Fibroblast of lung (primary cell): ENCODE measurements at places on chromosomes 5 and 9. TPM values are rescaled to one million over a fixed set of nuclear protein-coding genes. Genes with fewer than 3 reads are reported as not detected.

CATSPER3 gene
- total RNA-seq, result under 0.01 and 0.17 TPM in 2 replicates

SPINK6 gene
- total RNA-seq, result not detected in 2 replicates

DNA sequence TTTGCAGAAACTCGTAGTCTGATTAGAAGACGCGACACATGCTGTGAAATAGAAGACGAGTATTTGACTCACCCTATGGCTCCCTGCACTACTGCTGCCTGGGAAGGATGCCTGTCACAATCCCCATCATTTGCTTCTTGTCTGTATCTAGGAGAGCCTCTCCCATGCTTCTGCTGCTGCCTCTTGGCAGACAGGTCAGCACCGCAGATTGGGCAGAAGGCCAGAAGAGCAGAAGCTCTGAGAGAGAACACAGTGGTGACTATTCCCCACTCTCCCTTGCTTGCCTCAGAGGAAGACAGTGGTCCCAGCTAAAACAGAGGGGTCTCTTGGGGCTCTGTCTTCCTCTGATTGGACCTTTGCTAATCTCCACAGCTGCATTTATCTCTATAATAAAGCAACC is 84.0 kb upstream of the SMIM32 start:
- peak; percentile 15 for DNase-seq
- H3K27ac ChIP-seq, result no peak overlapping the region
- H3K4me1 ChIP-seq, result no peaks in the 10 kb centered on the region
- H3K36me3 ChIP-seq, result no peaks in the 10 kb centered on the region

GRCh38 chr9:21340735-21341134 is 5.5 kb upstream of the KLHL9 start:
- H3K27me3 ChIP-seq, result no peaks in the 10 kb centered on the region
- no peaks in the 10 kb centered on the region for H3K36me3 ChIP-seq
- no peaks in the 10 kb centered on the region for H3K4me1 ChIP-seq
- no peak for DNase-seq
- no peak overlapping the region for H3K4me3 ChIP-seq

GRCh38 chr9:112037281-112038016 is 137.6 kb downstream of the SUSD1 start:
- peak; percentile 88 for DNase-seq
- H3K27ac ChIP-seq, result peak overlapping the region; percentile 74
- no peak overlapping the region for H3K4me3 ChIP-seq
- no peaks in the 10 kb centered on the region for H3K27me3 ChIP-seq
- no peaks in the 10 kb centered on the region for H3K36me3 ChIP-seq

TMEFF1 gene
- total RNA-seq, result 1.8 and 2.5 TPM in 2 replicates

DNA sequence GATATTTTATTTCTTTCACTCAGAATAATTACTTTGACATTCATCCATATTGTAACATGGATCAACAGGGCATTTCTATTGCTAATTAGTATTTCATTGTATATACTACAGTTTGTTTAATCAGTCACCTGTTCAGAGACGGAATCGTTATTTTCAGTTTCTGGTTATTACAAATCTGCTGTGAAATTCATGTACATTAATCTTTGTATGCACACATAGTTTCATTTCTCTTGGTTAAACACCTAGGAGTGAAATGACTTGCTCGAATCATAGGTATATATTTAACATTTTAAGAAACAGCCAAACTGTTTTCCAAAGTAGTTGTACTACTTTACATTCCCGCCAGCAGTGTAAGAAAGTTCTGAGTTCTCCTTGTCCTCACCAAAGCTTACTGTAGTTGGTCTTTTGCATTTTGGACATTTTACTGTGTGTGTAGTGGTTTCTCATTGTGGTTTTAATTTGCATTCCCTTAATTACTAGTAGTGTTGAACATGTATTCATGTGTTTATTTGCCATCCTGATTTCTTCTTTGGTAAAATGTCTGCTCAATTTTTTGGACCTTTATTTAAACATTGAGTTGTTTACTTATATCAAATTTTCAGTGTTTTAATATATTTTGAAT is 198.2 kb downstream of the SAXO1 start:
- H3K27me3 ChIP-seq, result no peaks in the 10 kb centered on the region
- no peaks in the 10 kb centered on the region for H3K4me1 ChIP-seq
- no peak overlapping the region for H3K4me3 ChIP-seq

GRCh38 chr9:130483371-130483971 is 38.7 kb downstream of the ASS1 start:
- H3K27me3 ChIP-seq, result no peaks in the 10 kb centered on the region
- DNase-seq, result no peak
- H3K4me3 ChIP-seq, result no peak overlapping the region

- peaks cover 40% of the 10 kb centered on the region for H3K27me3 ChIP-seq
- peaks cover under 1% of the 10 kb centered on the region for H3K4me1 ChIP-seq
- no peak overlapping the region for H3K27ac ChIP-seq
- no peak overlapping the region for H3K4me3 ChIP-seq
- DNase-seq, result no peak
Observed at GRCh38 chr5:139752506-139753473, 42.8 kb upstream of the PSD2 start.

- no peak overlapping the region for H3K4me3 ChIP-seq
- H3K4me1 ChIP-seq, result no peaks in the 10 kb centered on the region
- no peak overlapping the region for H3K27ac ChIP-seq
- no peak for DNase-seq
- H3K36me3 ChIP-seq, result peaks cover 11% of the 10 kb centered on the region
- H3K27me3 ChIP-seq, result no peaks in the 10 kb centered on the region
Observed at GRCh38 chr5:305459-305858, 16.1 kb upstream of the AHRR start.

- peaks cover 6% of the 10 kb centered on the region for H3K4me1 ChIP-seq
- no peaks in the 10 kb centered on the region for H3K27me3 ChIP-seq
- no peak for DNase-seq
- H3K4me3 ChIP-seq, result no peak overlapping the region
- H3K36me3 ChIP-seq, result no peaks in the 10 kb centered on the region
- no peak overlapping the region for H3K27ac ChIP-seq
Observed at GRCh38 chr9:98038958-98039357, 17.6 kb upstream of the NANS start.

DNA sequence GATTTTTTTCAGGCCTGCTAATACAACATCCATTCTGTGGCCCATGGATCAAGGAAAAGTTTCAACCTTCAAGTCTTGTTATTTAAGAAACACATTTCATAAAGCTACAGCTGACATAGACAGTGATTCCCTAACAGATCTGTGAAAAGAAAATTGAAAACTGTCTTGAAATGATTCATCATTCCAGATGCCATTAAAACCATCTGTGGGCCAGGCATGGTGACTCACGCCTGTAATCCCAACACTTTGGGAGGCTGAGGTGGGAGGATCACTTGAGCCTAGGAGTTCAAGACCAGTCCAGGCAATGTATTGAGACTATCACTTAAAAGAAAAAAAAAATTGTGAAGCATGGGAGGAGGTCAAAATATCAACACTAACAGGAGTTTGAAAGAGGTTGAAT is 6.0 kb downstream of the RAPGEF6 start:
- no peak for DNase-seq
- H3K27ac ChIP-seq, result no peak overlapping the region
- peaks cover 3% of the 10 kb centered on the region for H3K4me1 ChIP-seq
- no peaks in the 10 kb centered on the region for H3K27me3 ChIP-seq
- H3K36me3 ChIP-seq, result no peaks in the 10 kb centered on the region
- H3K4me3 ChIP-seq, result no peak overlapping the region

DNA sequence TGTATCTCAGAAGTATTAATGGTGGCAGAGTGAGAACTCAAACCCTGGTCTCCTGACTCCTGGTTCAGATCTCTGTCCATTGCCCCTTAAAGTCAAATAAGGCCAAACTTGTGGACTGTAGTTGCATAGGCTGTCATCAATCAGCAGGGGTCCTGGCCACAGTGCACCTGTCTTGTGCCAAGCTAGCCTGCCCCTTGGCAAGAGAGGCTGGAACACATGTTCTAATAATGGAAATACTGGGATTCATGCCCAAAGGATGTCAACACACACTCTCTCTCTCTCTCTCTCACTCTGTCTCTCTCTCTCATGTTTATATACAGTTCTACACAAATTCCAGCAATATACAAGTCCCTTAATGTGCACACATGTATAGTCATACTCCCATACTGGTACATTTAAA is 44.3 kb downstream of the GLRA1 start:
- H3K36me3 ChIP-seq, result no peaks in the 10 kb centered on the region
- peak; percentile 8 for DNase-seq
- no peak overlapping the region for H3K27ac ChIP-seq
- no peaks in the 10 kb centered on the region for H3K4me1 ChIP-seq

GRCh38 chr5:168365581-168366081 is 74.2 kb downstream of the WWC1 start:
- no peak overlapping the region for H3K4me3 ChIP-seq
- peaks cover 19% of the 10 kb centered on the region for H3K4me1 ChIP-seq
- no peaks in the 10 kb centered on the region for H3K27me3 ChIP-seq
- H3K36me3 ChIP-seq, result no peaks in the 10 kb centered on the region

GRCh38 chr5:124960266-124960665 is 213.8 kb upstream of the ZNF608 start:
- H3K36me3 ChIP-seq, result no peaks in the 10 kb centered on the region
- H3K4me3 ChIP-seq, result no peak overlapping the region
- H3K4me1 ChIP-seq, result no peaks in the 10 kb centered on the region

- peak; percentile 35 for DNase-seq
- H3K4me1 ChIP-seq, result no peaks in the 10 kb centered on the region
- no peaks in the 10 kb centered on the region for H3K36me3 ChIP-seq
- H3K27me3 ChIP-seq, result no peaks in the 10 kb centered on the region
- H3K27ac ChIP-seq, result no peak overlapping the region
Observed at GRCh38 chr9:10366171-10366779, 246.5 kb downstream of the PTPRD start.

DMGDH gene
- 7.7 and 7.9 TPM in 2 replicates for total RNA-seq

DNA sequence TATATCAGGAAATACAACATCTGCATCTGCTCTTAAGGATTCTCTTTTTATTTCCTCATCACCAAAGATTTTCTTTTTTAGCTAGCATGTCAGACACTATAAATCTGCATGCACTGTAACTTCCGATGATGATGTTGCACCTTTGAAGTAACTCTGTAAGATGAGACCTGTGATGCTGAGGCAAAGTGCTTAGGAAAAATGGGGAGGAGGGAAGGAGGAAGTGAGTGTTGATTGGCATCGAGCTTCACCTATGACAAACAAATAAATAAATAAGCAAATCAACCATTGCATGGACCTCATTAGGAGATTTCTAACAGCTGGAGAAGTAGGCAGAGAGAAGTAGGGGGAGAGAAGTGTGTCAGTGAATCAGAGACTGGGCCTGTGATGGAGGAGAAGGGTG is 52.6 kb downstream of the ENC1 start:
- H3K4me3 ChIP-seq, result no peak overlapping the region
- H3K27me3 ChIP-seq, result no peaks in the 10 kb centered on the region
- H3K27ac ChIP-seq, result no peak overlapping the region
- no peak for DNase-seq

FAM153A gene
- not detected in 2 replicates for total RNA-seq

- H3K36me3 ChIP-seq, result no peaks in the 10 kb centered on the region
- no peak for DNase-seq
- no peak overlapping the region for H3K4me3 ChIP-seq
Observed at GRCh38 chr5:62326702-62327101, 20.7 kb downstream of the KIF2A start.

GRCh38 chr9:92970467-92970923 is 23.2 kb downstream of the FGD3 start:
- no peaks in the 10 kb centered on the region for H3K36me3 ChIP-seq
- no peaks in the 10 kb centered on the region for H3K4me1 ChIP-seq
- no peak overlapping the region for H3K27ac ChIP-seq
- H3K27me3 ChIP-seq, result no peaks in the 10 kb centered on the region
- H3K4me3 ChIP-seq, result no peak overlapping the region
- peak; percentile 89 for DNase-seq

GRCh38 chr5:150289551-150290390 is at the start of gene CAMK2A:
Gene CAMK2A (minus strand): TSS chr5:150289773. CDS start chr5:150289625, 148 bp downstream.
- H3K27me3 ChIP-seq, result no peaks in the 10 kb centered on the region
- H3K4me3 ChIP-seq, result no peak within 1 kb of the TSS
- no peak within 1 kb of the TSS for H3K27ac ChIP-seq
- no peak for DNase-seq

- no peak overlapping the region for H3K4me3 ChIP-seq
- DNase-seq, result no peak
- no peaks in the 10 kb centered on the region for H3K4me1 ChIP-seq
- H3K27ac ChIP-seq, result no peak overlapping the region
Observed at GRCh38 chr5:35668794-35669193, 51.1 kb downstream of the SPEF2 start.

- no peak overlapping the region for H3K4me3 ChIP-seq
- no peaks in the 10 kb centered on the region for H3K4me1 ChIP-seq
- no peak overlapping the region for H3K27ac ChIP-seq
Observed at GRCh38 chr9:24832307-24832706, 286.6 kb upstream of the IZUMO3 start.

- no peak overlapping the region for H3K4me3 ChIP-seq
- DNase-seq, result no peak
- H3K36me3 ChIP-seq, result no peaks in the 10 kb centered on the region
- H3K27ac ChIP-seq, result no peak overlapping the region
Observed at GRCh38 chr9:71071633-71072032, 49.8 kb downstream of the TRPM3 start.

- H3K36me3 ChIP-seq, result no peaks in the 10 kb centered on the region
- H3K4me1 ChIP-seq, result peaks cover 10% of the 10 kb centered on the region
- no peaks in the 10 kb centered on the region for H3K27me3 ChIP-seq
- no peak for DNase-seq
- H3K4me3 ChIP-seq, result no peak overlapping the region
Observed at GRCh38 chr9:134057307-134057657, 10.5 kb downstream of the BRD3 start.

GRCh38 chr9:125758986-125759763 is 12.0 kb downstream of the PBX3 start:
- H3K27ac ChIP-seq, result no peak overlapping the region
- H3K27me3 ChIP-seq, result no peaks in the 10 kb centered on the region
- H3K4me3 ChIP-seq, result peak overlapping the region; percentile 45
- peaks cover 1% of the 10 kb centered on the region for H3K36me3 ChIP-seq

ARSI gene
- 5.9 and 8.5 TPM in 2 replicates for total RNA-seq

DNA sequence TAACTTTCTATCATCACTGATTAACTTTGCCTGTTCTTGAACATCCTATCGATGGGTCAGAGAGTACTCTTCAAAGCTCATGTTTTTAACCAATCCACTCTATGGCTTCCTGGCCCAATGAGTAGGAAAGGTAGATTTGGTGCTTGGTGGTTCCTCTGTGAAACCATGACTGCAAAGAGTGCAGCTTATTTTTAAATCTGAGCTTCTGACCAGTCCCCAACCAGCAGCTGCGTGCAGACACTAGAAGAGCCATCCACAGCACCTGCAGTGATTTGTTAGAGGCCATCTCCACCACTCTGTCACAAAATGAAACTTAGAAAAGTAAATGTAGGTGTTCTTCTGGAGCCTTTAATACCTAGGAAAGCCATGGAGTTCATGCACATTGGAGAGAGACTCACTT is 107.3 kb upstream of the WWC1 start:
- no peak for DNase-seq
- no peaks in the 10 kb centered on the region for H3K4me1 ChIP-seq
- no peak overlapping the region for H3K27ac ChIP-seq
- H3K4me3 ChIP-seq, result no peak overlapping the region
- H3K36me3 ChIP-seq, result no peaks in the 10 kb centered on the region
- no peaks in the 10 kb centered on the region for H3K27me3 ChIP-seq
